ENCODE measurements at places on chromosomes 12 and 14.

DNA sequence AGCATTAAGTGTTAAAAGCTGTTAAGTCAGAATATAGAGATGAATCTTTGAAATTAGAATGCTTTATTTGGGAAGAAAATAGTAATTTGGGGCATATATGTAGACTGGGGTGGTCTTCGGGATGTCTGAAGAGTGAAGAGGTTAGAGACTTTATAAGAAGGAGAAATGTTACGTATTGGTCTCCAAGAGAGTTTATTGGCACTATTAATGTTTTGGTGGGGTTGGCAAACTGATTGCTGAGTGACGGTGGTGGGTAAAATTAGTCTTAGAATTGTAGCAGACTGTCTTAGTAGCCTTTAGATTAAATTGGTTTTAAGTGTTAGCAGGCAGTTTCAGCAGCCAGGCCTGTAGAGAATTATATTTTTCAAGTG, 4.9 kb upstream of the ATP23 start:
- no peak for DNase-seq

DNA sequence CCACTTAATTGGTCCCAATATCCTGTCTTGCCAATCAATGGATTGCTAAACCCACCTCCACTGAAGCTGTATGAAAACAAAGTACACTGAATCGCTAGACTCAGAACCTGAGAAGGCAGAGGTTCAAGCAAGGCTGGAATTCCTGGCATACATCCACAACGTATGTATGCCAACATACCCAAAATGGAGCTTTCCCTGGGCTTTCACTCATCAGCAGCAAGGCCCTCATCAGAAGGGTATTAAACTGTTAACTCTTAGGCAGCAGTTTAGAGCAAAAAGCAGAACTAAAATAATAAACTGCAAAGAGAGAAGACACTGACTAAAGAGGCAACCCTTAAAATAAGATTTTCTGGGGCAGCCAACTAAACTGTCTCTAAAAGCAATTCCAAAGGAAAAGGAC, 13.6 kb downstream of the MED13L start:
- DNase-seq = no peak

DNA sequence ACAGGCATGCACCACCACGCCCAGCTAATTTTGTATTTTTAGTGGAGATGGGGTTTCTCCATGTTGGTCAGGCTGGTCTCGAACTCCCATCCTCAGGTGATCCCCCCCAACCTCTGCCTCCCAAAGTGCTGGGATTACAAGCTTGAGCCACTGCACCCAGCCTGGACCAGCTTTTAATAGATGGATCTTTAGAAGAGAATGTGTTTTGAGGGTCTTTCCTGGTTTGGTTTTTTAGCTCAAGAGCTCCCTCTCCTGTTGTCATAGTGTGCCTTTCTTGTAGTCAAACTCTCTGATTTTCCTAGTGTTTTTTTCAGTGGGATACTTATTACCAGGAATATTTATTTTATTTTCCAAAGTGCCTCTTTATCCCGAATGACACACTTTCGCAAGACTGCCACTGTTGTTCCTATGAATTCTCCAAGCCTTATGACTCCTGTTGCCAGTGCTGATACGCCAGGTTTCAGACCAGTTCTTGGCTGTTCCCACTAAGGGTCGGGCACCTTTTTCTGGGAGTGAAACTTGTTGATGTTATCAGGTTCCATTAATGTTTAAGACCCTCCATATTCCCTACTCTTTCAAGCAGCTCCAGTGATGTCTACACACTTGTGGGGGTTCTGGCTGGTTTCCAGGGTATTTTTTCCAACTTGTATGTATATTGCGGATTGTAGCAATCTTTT, 31.5 kb upstream of the LIMA1 start:
- no peak for DNase-seq

- DNase-seq = no peak
These were observed 11.4 kb downstream of the PLEKHG6 start for GRCh38 chr12:6321905-6322304.

- DNase-seq = no peak
These were observed 13.1 kb downstream of the MYBPC1 start for GRCh38 chr12:101607894-101608293.

DNA sequence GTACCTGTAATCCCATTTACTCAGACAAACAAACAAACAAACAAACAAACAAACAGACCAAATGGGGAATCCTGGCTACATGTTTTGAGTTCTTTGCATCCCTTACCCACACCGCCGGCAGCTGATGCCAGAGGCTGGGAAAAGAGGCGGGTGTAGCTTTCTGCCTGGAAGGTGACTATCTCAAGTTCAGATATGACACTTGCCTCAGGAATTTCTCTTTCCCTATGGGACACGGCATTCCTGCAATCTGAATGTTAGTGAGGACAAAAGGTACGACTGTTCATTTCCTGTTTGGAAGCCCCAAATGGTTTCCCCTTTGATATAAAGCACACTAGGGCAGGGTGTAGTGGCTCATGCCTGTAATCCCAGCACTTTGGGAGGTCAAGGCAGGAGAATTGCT, 2.9 kb downstream of the MYL2 start:
- no peak for DNase-seq

DNA sequence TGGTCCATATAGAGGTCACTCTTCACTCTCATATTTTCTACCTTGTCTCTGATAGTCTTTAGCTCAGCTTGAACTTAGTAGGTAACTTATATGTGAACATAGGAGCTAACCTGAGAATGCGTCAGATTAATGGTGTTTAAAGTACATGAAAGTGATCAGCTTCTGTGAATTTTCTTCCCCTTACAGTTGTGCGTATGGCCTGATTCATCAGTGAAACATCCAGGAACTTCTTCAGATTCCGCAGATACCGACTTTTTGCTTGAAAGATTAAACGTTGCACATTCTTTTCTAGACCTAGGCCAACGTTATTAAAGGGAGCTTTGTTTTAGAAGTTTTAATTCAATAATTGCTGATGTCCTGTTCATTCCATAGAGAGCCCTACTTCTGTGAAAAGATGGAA, 1945.1 kb upstream of the SEL1L start:
- DNase-seq = no peak

DNA sequence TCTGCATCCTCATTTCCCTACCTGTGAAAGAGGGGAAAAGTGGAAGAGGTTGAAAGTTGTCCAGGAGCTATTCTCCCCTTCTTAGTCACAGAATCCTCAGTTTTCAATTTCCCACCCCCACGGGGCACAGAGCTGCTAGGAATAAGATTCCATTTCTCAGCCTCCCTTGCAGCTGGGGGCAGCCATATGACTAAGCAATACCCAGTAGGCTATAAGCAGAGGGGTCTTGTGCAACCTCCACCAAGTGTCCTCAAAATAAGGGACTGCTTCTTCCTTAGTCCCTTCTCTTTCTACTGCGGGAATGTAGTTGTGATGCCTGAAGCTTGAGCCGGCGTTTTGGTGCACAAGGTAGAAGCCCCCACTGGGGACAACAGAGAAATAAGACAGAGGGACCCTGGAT, 40.9 kb downstream of the VWF start:
- no peak for DNase-seq

DNA sequence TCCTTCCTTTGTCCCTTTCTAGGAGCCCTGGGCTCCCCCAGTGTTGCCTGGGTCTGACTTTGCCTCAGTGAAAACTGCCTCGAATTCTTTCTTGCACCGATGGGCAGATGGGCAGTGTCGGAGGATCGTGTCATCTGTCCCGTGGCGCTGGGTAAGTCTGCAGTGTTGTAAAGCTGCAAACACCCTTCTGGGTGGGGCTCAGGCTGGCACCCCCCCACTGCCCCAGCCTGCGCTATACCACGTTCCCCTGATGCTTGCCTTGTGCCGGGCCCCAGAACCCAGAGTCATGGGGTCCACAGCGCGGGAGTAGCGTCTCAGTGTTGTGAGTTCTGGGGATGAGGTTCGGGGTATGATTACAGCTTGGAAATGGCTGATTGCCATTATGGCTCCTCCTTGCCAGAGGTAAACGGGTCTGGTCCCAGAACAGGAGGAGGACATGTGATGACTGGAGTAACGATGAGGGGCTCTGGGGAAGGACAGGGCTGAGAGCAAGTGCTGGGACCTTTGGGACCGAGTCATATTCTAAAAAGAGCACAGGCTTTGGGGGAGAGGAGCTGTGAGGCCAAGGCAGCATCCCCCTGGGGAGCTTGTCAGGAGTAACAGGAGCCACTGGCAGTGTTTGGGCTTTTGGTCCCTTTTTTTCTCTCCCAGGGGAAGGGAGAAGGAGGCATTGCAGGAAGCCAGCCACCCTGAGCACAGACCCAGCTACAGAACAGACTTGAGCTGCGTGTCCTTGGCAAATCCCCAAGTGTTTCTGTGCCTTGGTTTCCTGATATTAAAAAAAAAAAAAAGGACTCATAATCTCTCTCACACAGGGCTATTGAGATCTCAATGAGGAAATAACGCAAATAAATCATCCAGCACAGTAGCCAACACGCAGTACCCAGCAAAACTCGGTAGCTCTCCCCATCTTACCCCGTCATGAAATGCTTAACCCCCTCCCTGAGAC, 4.3 kb downstream of the RTL1 start:
- DNase-seq = no peak

- no peak for DNase-seq
These were observed 40.8 kb downstream of the FBXO21 start for GRCh38 chr12:117149431-117149830.

GRCh38 chr14:66772146-66772545, 264.2 kb downstream of the GPHN start:
- DNase-seq = no peak

GRCh38 chr14:99865408-99865807, 72.2 kb downstream of the EML1 start:
- no peak for DNase-seq

DNA sequence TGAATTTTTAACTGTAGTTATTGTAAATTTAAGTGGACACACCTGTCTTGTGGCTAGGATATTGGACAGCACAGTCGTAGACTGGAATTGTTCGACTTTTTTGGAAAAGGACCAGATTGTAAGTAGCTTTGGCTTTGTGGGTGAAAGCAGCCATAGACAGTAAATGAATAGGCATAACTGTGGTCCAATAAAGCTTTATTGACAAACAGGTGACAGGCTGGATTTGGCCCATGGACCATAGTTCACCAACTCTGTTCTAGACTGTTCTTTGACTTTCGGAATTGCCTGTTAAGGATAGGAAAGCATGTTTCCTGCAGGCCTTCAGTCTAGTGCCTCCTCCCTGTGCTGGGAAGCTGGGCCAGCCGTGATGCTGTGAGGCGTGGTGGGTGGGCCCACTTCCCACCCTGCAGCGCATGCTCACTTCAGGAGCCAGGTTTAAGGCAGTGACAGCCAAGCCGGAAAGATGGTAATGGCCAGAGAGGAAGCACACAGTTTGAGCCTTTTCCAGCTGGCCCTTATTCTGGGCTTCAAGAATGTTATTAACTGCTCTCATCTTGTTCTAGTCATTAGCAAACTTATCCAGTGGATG, 51.8 kb downstream of the PPP2R5C start:
- no peak for DNase-seq

DNA sequence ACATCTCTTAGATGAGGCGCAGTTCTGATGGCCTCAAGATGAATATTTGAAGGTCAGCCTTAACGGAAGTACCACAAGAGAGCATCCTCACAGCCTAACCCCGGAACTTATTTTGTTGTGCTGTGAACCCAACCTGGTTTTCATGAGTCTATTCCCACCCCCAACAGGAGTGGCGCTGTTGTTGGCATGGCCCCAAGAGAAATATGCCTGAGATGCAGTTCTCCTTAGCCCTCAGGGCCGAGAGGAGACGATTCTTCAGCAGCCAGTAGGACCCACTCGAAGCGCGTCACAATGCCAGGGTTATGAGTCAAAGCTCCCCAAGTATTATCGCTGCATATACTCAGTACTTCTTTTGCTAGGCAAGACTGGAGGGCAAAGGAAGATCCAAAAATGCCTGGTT, 24.5 kb upstream of the BCL11B start:
- DNase-seq = no peak

DNA sequence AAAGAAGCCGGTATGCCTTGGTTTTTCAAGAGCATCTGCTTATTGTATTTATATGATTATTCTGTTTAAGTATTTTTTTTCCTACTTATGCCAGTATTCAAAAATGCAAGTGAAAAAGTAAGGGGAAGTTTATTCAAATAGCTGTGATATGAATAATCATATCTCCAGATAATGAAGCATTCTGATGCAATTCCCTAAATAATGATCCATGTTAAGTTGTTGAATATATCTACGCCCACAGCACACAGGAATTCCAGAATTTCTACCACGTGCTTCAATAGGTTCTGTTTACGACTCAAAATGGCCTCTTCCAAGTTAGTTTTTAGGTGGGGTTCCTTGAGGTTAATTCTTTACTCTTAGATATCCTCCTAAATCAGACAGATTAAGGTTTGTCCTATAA, 208.3 kb downstream of the NAV3 start:
- no peak for DNase-seq

DNA sequence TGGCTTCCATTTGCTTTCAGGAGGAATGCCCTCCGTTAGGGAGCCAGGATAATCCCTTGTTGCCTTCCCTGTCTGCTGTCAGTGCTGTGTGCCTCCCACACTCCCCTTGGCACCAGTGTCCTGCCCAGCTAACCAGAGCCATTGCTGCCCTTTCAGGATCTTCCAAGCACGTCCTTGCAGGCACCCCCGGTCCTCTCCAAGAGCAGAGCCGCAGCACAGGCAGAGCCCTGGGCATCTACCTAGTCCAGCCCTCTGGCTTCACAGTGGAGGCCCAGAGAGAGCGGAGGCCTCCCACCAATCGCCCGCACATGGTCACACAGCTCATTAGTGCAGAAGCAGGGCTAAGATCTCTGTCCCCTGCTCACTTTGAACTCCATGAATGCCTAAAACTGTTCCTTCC, 39.0 kb upstream of the TSPAN9 start:
- DNase-seq = no peak

DNA sequence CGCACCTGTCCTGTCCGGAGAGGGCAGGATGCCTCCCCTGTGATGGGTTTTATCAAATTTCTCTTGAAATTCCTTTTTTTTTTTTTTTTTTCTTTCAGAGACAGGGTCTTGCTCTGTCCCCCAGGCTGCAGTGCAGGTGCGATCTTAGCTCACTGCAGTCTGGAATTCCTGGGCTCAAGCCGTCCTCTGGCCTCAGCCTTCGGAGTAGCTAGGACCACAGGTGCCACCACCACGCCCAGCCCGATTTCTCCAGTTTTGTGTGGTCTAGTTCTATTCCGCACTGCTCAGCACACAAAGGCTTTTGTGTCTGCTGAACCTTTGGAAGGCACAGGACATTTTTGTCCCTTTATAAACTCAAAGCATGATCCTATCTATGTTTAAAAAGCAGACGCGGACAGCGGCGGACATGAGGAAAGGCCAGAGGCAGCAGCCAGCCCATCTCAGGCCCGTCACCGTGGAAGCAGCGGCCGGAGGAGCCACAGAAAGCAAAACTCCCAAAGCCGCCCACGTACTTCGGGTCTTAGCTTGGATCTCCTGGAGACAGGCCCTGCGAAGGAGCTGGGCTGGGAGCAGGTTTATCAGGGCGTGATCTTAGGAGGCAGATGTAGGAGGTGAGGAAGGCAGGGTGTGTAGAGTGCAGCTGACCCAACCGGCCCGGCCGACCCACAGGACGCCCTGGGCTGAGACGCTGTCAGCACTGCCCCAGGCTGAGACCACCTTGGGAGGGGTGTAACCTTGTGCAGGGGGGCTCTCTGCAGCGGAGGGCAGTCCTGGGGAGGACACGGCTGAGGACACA, 30.9 kb upstream of the FBRSL1 start:
- DNase-seq = no peak

- DNase-seq = no peak
These were observed 60.9 kb upstream of the SLC6A13 start for GRCh38 chr12:323507-323906.
